ENCODE measurements at places on chromosomes 11 and 22.

DNA sequence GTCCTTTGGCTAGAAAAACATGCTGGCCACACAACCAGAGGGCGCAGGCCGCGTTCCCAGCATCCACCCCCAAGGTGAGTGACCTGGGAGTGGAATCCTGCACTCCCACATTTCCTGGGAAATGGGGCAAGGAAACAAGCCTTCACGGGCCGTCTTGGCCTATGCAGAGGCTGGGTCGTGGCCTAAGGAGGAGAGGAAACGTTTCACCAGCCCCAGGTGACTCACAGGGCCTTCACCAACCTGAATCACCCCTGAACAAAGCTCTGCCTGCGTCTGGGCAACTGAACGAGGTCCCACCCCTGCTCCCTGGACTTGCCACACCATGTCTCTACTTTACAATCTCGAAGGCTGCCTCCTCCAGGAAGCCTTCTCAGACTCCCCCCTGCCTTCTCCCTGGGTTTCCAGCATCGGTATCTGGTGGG lies 13.2 kb downstream of the MYH9 start:
- DNase-seq, result no peak

DNA sequence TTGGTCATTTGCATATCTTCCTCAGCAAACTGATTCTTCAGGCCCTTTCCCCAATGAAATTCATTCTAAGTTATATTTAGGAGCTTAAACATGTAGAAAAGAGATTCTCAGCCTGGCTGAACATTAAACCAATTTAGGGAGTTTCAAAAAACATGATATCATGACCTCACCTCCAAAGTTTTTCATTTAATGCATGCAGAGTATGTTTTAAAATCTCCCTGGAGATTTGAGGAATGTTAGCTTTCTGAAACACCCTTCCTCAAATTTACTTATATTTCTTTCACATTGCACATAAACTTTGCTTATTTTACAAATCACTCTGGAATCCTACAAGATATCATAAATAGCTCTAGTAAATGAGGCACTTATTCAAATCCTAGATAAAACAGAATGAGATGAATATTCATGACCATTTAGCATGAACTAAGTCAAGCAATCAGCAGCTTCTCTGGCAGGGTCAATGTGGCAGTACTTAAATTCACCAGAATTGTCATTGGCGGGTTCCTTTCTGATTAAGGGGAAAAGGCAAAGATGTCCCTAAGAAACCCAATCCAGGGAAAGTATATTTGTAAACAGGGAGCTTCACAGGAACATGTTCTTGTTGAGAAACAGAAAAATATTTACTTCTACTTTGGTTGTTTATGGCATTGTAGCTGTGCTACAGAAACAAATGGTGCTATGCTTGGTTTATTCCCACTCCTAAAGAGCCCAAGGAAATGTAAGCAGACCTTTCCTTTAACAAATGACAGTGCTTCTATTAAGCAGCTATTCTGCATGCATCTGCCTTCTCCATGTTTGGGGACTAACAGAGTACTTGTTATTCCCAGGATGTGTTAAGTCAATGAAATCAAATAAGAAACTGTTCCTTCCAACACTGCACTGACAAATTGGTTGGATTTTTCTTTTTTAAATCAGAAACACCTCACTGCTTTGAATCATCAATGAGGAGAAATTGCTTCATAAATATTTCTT lies 162.3 kb downstream of the C11orf87 start:
- no peak for DNase-seq

- DNase-seq, result no peak
Observed at GRCh38 chr22:48310740-48311139, 1516.9 kb downstream of the BRD1 start.

DNA sequence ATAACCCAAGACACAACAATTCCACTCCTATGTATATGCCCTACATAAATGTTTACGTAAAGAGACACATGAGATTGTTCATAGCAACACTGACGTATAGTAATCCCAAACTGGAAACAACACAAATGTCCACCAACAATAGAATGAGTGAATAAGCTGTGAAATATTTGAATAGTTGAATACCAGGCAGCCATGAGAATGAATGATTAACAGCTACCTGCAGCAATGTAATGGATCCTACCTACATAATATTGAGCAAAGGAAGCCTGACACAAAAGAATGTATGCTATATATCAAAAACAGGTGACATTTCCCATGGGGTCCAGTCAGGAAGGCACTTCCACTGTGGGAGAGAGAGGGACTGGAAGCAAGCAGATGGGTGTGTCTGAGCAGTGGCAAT lies 92.8 kb upstream of the LINC01488 start:
- DNase-seq, result no peak

DNA sequence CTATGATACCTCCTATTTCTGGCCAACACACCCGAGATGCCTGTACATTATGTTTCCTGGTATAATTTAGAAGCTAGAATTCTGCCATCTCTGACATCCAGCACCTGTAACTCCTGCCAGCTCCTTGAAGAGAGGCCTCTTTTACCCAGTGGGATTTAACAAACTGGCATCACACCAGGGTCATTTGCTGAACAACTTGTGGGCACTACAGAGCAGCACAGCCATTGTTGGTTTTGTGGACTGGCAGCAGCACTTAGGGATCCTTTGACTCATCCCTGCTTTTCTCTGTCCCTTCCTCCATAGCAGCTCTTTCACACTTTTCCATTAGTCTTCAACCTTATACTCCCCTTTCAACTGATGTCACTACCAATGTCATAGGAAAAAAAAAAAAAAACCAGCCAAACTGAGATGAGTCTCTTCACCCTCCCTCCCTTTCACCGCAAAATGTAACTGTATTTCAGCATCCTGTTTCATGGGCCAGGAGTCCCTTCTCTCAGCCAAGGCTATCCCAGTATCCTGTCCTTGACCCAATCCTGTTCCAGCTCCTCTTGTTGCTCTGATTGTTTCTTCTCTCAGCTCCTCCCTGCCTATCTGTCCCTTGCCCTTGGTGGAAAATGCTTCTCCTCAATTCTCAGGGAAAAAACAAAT lies 68.7 kb downstream of the PPFIBP2 start:
- DNase-seq, result no peak

GRCh38 chr11:88169471-88169870 lies 5.8 kb downstream of the RAB38 start:
- no peak for DNase-seq

- no peak for DNase-seq
Observed at GRCh38 chr11:33387996-33388395, 130.8 kb downstream of the HIPK3 start.

DNA sequence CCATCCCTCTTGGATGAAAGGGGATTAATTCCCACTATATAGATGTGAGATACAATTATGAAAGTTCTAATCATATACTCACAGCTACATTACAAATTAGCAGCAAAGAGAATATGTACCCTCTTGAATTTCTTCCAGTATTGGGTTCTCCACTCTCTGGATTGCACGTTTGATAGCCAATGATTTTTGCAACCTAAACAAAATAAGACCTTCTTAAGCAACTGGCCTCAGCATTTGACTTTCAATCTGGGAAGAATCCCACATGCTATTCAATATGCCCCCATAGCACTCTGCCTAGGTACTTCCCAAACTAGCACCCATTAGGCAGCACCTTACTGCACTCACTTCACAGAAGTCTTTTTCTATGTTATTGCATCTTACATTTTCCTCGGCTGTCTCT lies 55.8 kb downstream of the ETS1 start:
- DNase-seq, result no peak

- DNase-seq, result no peak
Observed at GRCh38 chr11:57339328-57339727, 1.2 kb downstream of the P2RX3 start.
